Activated T-cell treated with anti-CD3 and anti-CD28 coated beads, Interleukin-2, amount 50 U/mL, for 72 hours (primary cell): ENCODE measurements at places on chromosomes 7 and 10. TPM values are rescaled to one million over a fixed set of nuclear protein-coding genes. Genes with fewer than 3 reads are reported as not detected.

DNA sequence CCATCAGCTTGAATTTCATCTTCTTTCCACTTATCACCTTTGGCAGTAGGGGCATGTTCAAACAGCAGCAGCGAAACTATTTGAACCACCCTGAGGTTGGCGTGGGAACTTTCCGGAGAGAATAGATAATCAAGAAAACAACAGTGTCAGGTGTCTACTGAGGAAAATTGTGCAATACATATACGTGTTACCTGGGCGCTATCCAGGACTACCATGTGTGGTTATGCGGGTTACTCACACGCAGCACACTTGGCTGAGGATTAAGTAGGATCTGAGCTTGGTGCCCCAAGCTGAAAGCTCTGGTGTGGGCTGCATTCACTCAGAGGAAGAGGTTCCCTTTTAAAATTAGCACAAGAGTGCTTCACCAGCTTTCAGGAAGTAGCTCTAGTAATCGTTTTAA lies 8.8 kb upstream of the ABI1 start:
- peak; percentile 35 for DNase-seq
- peak overlapping the region; percentile 11 for H3K27ac ChIP-seq
- H3K4me3 ChIP-seq: peak overlapping the region; percentile 45
- H3K36me3 ChIP-seq: no peaks in the 10 kb centered on the region
- peaks cover 7% of the 10 kb centered on the region for H3K27me3 ChIP-seq

DNA sequence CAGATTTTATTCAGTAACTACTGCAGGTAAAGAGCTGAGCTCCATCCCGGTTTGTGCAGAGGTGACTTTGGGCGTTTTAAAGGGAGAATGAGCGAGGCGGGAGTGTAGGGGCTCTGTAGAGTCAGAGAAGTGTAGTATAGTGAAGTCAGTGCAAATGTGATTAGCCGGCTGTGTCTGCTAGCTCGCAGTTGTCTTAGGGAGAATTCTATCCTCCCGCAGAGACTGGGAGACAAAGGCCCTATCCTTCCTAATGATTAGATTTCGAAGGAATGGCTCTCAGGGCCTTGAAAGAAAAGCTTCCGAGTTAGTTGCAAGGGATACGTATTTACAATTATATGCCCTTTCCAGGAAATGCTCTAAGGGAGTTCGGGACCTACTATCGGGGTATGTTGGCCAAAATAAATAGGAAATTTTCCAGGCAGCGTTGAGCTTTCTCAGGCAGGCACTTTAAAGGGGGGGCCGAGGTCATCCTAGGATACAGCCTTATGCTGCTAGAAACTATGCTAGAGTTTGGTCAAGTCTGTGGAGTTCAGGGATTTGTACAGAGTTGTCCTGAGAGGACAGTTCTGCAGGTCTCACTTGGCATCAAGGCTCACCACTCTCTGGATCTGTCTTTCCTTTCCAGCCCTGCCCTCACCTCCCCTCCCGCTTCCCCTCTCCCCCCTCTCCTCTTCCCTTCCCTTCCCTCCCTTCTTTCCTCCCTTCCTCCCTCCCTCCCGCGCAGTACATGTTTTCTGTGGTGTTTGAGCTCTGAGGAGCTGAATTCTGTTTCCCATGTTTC lies 825 bp downstream of the MRPL32 start:
- peak overlapping the region; percentile 97 for H3K27ac ChIP-seq
- no peaks in the 10 kb centered on the region for H3K27me3 ChIP-seq
- peaks cover 21% of the 10 kb centered on the region for H3K36me3 ChIP-seq
- peak overlapping the region; percentile 100 for H3K4me3 ChIP-seq
- H3K4me1 ChIP-seq: peaks cover 59% of the 10 kb centered on the region
- no peak for DNase-seq

The CALHM1 gene
- not detected for total RNA-seq

The GPR37 gene
- not detected for total RNA-seq

The NUTM2D gene
- total RNA-seq: 1.5 TPM
